Lung (tissue), 17 donors: ENCODE measurements at places on chromosomes 7 and 10. TPM values are rescaled to one million over a fixed set of nuclear protein-coding genes. Genes with fewer than 3 reads are reported as not detected.

DNA sequence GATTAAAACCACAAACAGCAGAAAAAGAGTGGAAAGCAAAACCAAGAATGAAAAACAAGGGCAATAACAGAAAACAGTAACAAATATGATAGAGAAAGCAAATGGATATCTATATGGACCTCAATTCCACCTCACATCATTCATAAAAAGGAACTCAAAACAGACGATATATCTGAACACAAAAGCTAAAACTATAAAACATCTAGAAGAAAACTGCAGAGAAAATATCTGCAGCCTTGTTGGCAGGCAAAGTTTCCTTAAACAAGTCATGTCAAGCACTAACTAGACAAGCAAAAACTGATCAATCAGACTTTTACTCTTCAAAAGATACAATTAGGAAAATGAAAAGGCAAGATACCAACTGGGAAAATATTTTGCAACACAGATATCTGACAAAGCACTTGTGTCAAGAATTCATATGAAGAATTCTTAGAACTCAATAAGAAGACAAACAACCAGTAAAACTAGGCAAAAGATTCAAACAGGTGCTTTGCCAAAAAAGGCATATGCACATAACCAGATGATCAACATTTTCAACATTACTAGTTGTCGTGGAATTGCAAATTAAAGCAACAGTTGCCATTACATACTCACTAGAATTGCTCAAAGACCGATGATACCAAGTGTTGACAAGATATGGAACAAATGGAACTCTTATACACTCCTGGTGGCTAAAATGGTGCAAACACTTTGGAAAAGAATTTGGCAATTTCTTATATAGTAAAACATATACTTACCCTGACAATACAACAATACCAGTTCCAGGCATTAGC lies 25.9 kb upstream of the ZMIZ1 start:
- no peak for DNase-seq

DNA sequence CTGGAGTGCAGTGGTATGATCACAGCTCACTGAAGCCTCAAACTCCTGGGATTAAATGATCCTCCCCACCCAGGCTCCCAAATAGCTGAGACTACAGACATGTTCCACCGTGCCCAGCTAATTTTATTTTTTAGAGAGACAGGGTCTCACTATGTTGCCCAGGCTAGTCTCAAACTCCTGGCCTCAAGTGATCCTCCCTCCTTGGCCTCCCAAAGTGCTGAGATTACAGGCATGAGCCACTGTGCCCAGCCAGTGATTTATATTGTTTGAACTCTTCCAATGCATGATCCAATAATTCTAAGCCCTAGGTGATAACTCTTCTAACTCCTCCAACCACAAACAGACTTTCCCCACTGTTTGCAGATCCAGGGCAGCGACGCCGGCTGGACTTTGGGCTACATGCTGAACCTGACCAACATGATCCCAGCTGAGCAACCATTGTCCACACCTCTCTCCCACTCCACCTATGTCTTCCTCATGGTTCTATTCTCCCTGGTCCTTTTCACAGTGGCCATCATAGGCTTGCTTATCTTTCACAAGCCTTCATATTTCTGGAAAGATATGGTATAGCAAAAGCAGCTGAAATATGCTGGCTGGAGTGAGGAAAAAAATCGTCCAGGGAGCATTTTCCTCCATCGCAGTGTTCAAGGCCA lies 41.8 kb upstream of the CC2D2B start:
- no peak for DNase-seq

DNA sequence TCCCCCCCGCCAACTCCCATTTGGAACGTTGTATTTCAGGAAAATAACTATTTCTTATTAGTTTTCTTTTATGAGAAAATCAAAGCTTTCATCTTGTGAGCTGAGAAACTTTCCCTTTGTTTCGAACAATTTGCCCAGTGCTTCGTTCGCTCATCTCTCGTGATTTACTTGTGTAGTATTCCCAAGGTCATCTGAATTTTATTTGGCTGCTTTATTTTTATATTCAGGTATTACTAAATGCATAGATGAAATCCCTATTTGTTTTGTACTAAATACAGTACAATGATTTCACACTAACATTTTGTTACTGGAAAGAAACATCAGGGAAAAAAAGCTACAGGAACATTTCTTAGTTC lies 12.0 kb upstream of the EBLN1 start:
- peak; percentile 56 for DNase-seq

- DNase-seq = no peak
Measured at GRCh38 chr7:55592492-55592891, 20.2 kb upstream of the VOPP1 start.

GRCh38 chr10:93496322-93497041 lies at the start of gene CEP55:
Gene CEP55 (plus strand): TSS chr10:93496612. CDS start chr10:93500052, 3,440 bp downstream.
- DNase-seq = peak; percentile 97

DNA sequence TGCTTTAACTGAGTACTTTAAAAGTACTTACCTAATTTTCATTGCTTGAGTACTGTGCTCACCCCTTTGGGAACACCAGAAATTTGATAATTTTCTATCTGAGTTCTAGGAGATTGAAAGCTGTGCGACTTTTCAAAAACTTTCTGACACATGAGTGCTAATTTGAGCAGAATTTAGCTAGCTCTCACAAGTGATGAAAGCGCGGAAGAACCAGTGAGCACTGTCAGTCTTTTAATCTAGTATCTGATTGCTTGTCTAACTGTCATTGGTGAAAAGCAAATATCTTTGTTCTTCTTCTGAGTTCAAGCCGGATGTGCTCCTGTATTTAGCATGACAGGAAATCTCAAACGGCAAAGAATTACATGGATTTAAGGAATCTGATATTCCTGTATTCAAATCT lies 899.4 kb downstream of the CNTNAP2 start:
- no peak for DNase-seq

DNA sequence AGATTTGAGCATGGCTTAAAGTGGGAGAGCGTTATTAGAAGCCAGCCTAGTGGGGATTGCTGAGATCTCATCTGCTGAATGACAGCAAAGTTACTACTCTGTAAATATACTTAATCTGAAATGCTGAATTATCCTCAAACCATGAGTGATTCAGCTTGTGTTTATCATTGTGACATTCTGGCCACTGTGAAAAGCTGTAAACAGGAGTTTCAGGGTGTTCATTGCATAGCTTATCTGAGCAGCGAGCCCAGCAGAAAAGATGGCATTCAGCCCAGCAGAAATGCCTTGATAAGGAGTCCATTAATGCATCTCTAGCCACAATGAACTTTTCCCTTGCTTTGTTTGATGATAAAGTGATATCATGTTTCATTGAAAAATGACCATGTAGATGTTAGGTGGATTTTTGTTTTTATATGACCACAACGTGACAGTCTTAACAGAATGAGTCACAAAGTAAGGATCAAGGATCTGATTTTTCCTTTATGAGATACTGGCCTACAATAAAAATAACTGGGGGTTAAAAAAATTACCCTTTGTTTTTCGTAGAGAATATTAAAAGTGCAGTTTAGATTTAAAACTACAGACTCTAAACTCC lies 7.8 kb downstream of the TES start:
- peak; percentile 61 for DNase-seq

DNA sequence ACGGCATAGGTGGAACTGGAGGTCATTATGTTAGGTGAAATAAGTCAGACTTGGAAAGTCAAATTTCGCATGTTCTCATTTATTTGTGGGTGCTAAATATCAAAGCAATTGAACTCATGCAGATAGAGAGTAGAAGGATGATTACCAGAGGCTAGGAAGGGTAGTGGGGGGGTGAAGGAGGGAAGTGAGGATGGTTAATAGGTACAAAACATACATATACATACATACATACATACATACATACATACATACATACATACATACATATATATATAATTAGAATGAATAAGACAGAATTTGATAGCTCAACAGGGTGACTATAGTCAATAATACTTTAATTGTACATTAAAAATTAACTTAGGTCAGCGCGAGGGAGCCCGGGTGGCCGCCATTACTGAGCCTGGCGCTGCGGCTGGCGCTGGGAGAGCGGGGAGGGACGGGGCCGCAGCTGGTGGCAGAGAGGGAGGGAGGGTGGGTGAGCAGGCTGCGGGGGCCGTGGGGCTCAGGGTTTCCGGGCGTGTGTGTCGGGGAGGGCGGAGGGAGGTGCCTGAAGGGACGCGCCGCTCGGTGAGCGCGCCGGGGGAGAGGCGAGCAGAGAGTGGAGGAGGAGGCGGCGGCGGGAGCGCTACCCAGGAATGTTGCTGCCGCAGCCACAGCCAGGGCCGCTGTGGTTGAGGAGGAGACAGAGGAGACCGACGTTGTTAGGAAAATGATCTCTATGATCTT lies 85.8 kb upstream of the EGFR start:
- peak; percentile 87 for DNase-seq

- DNase-seq = no peak
Measured at GRCh38 chr7:7438851-7439250, 96.8 kb downstream of the COL28A1 start.

GRCh38 chr10:598415-599170 lies 90.9 kb downstream of the DIP2C start:
- DNase-seq = no peak

- DNase-seq = no peak
Measured at GRCh38 chr7:90788052-90788451, 191.9 kb downstream of the CDK14 start.

DNA sequence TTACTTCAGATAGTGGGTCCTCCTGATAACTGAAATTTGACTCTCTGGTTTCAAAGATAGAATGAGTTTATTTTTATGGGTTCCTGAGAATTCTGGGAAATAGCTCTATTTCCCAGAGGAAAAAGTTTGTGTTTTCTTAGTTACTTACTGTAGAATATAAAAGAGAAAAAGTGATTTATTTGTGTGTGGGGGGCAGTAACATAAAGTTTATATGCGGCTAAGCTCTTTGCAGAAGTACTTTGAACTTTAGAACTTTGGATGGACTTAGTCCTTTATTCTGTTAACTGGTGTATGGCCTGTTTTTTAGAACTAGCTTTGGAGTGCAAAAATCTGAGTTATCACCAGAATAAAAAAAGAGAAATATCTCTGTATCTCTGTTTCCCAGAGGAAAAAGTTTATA lies 157.1 kb downstream of the BBS9 start:
- DNase-seq = no peak

- peak; percentile 12 for DNase-seq
Measured at GRCh38 chr7:134520130-134520529, 7.2 kb upstream of the AKR1B10 start.

DNA sequence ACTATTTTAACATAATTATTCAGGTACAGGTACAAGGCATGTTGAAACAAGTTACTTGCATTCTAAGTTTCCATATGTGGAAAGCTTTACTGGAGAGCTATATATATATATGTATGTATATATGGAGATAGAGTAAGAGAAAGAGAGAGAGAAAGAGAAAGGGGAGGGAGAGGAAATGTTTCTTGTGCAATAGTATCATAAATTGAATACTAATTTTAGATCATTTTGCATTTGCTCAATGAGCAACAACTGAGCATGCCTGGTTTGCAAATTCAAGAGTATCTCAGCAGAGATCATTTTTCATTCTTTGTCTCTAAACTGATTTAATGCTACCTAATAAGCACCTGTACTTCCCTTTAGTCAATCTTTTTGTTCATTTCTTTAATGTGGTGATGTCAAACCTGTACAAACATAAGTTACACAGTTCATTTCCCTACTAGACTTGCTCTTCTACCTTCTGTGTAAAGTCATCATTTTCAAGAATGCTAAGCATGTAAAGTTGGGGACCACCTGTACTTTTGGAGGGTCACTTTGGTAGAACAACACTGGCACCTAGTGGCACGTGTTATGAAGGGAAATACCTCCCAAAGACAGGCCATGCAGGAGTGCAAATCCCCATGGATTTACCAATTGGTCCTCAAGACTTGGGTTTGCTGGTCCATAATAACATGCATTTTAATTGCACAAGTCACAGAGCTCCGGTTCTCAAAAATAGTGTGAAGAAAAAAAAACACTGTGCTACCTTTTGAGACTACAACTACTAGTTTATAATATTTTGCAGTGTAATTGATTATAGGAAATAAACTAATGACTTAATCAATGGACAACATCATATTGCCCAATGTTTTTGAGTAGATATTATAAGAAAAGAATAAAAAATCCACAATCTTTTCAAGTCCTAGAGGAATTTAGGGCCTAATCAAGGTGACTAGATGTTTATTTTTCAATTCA lies 431.2 kb upstream of the IGFBP3 start:
- DNase-seq = peak; percentile 74

DNA sequence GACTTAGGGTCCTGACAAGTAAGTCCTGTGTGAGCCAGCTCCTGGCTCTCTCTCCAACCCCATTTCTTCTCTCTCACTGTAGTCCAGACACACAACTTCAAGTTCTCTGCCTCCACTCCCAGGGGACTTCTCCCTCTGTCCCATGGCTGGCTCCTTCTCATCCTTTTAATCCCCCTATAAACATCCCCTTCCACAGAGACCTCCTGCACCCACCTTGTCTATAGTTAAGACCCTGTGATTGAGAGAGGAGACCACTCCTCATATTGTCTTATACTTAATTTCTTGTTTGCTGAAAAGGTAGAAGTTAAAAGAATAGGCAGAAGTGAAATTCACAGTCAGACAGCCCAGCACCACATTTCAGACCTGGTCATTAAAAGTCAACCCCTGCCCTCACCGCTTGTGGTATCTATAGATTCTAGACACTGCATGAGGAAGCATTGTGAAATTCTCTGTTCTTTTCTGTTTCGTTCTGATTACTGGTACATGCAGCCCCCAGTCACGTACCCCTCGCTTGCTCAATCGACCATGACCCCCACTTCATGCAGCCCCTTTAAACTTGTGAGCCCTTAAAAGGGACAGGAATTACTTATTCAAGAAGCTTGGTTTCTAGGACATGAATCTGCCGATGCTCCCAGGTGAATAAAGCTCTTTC lies 125.6 kb upstream of the FRMD4A start:
- no peak for DNase-seq

- peak; percentile 3 for DNase-seq
Measured at GRCh38 chr7:140841166-140841715, 83.5 kb downstream of the BRAF start.

GRCh38 chr10:96637709-96638108 lies 50.9 kb upstream of the TM9SF3 start:
- no peak for DNase-seq

DNA sequence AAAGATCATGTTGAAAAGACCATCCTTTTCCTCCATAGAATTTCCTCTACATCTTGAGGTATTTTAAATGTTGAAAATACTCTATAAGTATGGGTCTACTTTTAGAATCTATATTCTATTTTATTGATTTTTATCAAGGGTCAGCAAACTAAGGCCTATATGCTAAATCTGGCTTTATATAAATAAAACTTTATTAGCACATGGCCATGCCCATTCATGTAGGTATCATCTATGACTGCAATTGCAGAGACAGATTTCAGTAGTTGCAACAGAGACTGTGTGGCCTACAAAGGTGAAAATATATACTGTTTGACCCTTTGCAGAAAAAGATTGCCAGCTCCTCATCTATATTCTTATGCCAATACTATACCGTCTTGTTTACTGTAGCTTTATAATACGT lies 72.7 kb downstream of the TAX1BP1 start:
- DNase-seq = no peak

Gene C7orf57
- total RNA-seq = 14.5 TPM

Gene AGR2
- total RNA-seq = 333 TPM

Gene HYAL4
- 0.74 TPM for total RNA-seq

Gene SVOPL
- total RNA-seq = not detected

Gene VENTX
- 0.46 TPM for total RNA-seq

Gene TEX36
- not detected for total RNA-seq

Gene ADAM22
- 1.7 TPM for total RNA-seq
